Activated CD4-positive, CD25-positive, alpha-beta regulatory T cell (primary cell): ENCODE measurements at places on chromosomes 7 and 10.

- DNase-seq, result no peak
Measured at GRCh38 chr10:63719226-63719856, 198.1 kb downstream of the REEP3 start.

DNA sequence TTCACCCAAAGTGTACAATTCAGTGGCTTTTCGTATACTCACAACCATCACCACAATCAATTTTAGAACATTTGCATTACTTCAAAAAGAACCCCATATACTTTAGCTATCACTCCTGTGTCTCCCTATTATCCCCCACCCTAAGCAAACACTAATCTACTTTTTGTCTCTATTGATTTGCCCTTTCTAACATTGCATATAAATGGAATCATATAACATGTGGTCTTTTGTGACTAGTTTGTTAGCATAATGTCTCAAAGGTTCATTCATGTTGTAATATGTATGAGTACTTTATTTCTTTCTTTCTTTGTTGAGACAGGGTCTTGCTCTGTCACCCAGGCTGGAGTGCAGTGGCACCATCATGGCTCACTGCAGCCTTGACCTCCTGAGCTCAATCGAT, 21.0 kb upstream of the DNAJC12 start:
- no peak for DNase-seq

GRCh38 chr7:130721486-130722277, 12.3 kb downstream of the KLF14 start:
- no peak for DNase-seq

DNA sequence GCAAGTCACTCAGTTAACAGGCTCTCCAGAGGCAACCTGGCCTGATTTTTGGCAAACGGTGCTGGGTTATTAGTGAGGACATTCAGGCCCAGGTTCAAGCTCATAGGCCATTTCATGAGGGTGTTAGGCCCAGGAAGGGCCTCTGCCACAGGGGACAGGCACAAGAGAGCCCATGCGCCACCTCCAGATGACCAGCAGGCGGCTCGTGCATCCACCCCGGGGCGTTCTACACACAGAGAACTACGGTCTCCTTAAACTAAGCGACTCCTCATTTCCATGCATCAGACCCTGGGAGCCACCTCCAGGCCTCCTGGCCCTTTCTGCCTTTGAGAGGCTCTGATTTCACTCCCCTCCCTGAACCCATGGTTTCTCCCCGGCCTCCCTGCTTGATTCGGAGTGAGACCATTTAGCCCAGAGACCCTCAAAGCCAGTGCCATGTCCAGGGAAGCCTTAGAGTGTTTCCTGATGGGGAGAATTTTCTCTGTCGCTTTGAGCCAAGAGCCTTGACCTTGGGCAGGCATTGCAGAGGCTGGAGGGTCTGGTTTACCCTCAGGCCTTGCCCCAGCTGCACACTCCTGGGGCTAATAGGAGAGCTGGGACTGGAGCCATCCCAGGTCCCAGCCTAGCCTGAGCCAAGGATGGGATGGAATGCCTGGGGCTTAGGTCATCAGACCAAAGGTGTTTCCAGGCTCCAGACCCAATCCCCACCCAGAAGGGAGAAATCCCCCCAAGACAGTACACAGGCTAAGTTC, 188.0 kb downstream of the GRID1 start:
- no peak for DNase-seq

GRCh38 chr7:114298011-114298410, 116.6 kb upstream of the FOXP2 start:
- DNase-seq, result no peak

- no peak for DNase-seq
Measured at GRCh38 chr10:110725801-110726630, 81.9 kb downstream of the RBM20 start.

DNA sequence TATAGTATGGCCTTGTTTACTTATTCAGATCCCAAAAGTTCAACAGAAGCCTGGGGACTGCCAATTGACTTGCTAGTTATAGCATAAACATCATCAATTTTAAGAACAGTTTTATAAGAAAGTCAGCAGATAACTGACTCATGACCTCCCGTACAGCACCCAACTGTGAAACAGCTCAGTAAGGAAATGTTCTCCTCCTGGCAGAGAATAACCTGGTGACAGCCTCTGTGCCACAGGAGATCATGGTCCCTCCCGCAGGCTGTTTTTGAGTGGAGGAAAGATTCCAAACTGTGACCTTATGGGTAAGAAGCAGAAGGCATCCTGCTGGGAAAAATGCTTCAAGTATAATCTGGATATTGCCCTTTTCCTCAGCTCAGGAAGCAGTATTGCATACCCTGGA, 182.5 kb downstream of the SEMA3D start:
- DNase-seq, result no peak

DNA sequence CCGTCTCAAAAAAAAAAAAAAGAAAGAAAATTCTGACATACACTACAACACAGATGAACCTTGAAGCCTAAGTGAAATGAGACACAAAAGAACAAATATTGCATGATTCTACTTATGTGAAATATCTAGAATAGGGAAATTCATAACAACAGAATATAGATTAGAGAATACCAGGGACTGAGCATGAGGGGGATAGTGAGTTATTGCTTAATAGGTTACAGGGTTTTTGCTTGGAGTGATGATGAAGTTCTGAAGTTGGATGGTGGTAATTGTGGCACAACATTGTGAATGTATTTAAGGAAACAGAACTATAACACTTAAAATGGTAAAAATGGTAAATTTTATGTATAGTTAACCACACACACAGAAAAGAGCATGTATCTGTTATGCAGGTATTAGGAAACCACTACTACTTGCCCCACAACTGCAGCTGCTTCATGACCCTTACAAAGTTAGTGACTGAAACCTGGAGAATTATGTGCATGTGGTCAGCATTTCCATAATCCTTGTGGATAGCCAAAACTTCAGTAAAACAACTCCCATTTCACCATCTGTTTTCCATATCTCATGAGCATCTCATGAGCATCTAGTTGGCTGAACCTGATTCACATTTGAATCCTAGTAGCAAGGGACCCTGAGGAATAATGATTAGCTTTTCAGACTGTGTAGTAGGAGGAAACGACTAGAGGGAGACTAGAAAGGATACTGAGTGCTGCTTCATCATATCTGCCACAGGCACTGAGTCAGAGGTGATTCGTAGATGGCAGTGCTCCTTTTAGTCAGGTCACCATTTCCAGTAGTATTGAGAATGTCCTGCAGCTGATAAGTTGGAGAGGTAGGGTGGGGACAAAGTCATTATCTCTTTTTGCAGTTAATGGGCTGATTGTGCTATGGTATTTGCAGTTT, 26.3 kb downstream of the SAMD8 start:
- DNase-seq, result no peak

- DNase-seq, result no peak
Measured at GRCh38 chr10:69359594-69359993, 57.1 kb downstream of the TACR2 start.

GRCh38 chr7:151877911-151878835, 1.3 kb upstream of the PRKAG2 start:
- no peak for DNase-seq

DNA sequence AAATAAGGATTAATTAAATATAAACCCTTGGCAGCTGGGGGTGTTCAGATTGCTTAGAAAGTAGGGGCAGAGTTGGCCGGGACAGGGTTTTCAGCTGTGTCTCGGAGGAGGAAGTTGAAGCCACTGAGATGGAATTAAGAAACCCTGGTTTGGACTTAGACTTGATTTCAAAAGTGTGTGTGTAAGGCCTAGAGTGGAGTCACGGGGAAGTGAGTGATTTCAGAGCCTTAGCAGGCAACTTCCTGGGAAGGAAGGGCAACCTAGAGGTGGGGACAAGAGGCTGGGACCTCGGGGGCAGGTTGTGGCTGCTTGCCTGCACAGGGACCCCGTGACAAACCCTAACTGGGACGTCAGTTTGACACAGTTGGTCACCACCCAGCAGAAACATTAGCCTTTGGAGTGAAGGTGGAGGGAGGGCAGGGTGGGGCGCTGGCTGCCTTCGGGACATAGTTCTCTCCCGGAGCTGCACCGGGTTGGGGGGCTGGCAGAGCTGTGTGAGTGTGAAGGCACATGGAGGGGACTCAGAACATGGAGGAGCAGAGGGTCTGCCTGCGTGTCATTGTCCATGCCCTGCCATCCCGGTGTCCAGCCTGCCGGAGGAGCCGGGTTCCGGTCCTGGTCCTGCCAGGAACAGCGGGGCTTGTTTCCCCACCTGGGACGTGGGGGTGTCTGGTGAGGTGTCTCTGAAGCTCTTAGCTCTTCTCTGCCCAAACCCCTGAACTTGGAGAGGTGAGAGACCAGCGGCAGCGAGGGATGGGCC, 1.8 kb downstream of the BRI3 start:
- no peak for DNase-seq

GRCh38 chr10:96595741-96596140, 8.9 kb upstream of the TM9SF3 start:
- no peak for DNase-seq
